ENCODE measurements at places on chromosomes 2 and 18.

DNA sequence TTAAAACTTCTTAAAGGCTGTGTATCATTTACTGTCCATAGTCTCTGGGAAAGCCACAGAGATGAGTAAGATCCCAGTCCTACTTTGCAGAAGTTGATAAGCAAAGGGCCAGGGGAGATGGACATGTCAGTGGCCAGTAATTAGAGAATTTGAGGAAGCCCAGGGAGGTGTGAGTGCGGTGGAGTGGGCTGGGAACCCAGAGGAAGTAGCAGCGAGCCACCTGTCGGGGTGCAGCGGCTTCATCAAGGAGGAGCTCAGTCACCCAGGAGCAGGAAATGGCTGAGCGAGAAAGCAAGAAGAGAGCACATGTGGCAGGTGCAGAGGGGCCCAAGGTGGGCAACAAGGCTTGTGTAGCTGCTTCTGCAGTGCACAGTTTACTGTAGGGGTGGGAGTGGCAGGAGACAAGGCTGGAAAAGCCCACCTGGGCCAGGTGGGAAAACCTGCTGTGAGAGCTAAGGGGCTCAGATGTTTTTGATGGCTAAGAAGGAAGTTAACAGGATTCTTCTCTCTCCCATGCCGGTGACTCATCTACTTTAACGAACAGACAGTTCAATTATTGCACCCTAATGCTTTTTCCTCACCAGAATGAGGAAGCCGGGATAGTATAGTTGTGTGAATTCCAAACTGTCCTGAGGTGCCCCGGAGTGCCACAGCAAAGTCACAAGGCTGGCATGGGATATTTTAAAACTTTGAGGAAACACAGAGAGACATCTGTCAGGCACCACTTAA is 34.8 kb upstream of the MGAT5 start:
- DNase-seq = no peak

DNA sequence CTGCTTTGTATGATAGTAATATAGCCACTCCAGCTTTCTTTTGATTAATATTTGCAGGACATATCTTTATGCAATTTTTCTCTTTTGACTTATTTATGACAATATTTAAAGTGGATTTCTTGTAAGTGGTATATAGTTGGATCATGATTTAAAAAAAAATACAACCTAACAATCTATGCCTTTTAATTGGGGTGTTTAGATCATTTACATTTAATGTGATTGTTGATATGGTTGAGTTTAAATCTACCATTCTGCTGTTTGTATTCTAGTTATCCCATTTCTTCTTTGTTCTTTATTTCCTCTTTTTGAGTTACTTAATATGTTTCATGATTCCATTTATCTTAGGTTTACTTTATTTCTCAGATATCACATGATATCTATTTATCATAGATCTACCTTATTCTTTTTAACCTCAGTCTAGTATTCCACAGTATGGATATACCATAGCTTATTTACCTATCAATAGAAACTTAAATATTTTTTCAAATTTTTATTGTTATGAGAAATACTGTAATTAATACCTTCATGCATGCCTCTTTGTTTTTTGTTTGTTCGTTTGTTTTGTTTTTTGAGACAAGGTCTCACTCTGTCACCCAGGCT is 19.3 kb upstream of the CIB4 start:
- no peak for DNase-seq

DNA sequence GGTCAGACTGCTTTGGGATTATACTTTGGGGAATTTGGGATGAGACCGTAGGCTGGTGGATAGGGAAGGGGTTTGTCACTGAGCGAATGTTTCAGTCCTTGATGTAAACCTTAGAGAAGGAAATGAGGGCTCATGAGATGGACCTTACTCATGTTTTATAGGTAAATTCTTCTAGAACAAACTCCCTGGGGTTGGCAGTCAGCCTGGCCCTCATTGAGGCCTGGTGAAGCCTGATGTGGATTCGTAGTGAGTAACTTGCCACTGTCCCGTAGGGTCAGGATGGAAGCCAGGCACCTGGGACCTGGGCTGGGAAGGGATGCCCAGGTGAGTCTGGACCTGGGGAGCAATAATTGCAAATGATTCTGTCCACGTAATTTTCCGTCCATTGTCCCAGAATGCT is 258.3 kb downstream of the LPIN1 start:
- no peak for DNase-seq

- no peak for DNase-seq
Measured at GRCh38 chr2:121349721-121350401, 64.9 kb upstream of the TFCP2L1 start.

GRCh38 chr2:237244178-237244577 is 158.5 kb downstream of the COPS8 start:
- DNase-seq = no peak

- DNase-seq = peak; percentile 96
Measured at GRCh38 chr2:210170446-210171303, 534 bp downstream of the KANSL1L start.

DNA sequence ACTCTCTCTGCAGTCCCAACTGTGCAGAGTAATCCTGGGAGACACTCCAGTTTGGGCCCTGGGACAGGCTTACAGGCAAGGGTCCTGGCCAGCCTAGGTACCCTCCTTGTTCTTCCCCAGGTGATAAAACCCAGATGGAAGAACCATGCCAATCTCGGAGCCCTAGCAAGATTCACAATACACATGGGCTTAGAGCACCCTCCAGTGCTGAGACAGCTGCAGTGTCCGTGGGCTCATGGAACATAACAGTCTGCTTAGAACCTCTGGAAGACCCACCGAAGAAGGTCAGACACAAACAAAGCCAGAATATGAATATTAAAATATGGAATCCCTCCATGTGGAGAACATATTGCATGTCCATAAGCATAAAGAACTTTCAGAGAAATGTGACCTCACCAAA is 568.1 kb downstream of the KCNJ3 start:
- no peak for DNase-seq

DNA sequence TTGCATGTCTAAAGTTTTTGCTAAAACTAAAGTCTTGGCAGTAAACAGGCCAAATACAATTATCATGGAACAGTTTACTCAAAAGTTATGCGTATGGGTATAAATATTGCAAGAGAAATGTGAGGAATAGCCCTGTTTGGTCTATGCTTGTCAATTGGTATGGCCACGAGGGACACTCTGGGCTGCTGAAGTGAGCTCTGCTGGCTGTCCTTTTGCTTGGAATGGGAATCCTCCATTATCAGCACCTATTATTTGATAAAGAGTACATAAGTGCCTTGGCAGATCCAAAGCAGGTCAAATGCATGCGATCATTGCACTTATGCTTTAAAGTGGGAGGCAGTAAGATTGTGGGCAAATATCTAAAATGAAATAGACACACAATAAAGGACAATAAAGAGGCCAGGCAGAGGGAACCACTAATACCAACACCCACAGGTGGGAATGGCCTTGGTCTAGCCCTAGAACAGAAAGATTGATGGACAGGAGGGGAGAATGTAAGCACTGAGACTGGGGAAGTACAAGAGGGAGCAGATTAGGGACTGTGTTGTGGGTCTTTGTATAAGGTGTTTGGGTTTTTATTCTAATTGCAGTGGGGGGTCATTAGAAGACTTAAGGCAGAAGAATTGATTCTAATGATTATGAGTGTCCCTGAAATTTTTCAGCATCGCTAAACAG is 60.0 kb upstream of the NOSTRIN start:
- no peak for DNase-seq

DNA sequence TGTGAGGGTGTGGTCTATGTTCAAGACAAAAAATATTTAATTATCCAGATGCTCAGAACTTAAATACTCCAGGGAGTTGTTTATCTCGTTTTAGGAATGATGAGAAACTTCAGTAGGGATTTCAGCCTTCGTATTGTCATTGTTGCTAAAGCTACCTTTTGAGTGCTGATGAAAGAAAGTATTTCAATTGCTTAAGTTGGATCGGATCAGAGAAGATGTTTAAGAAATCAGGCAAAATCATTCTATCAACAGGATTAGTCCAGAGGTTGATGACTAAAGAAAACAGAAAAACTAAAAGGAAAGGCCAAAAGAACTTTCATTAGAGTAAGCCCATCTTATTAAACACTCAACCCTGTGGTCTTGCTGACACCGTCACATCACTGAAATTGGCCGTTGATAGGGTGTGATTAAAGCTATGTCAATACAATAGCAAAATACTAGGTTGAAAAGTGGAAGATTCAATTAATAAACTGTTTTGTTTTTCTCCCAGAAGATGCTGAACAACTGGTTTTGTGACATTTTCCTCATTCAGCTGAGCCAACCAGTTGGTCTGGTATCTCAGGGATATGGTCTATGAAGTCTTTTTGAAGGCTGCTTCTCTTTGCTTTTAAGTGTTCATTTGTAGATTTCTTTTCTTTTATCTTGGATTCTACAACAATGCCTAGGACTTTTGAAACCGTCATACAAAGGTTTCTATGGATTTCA is 551.7 kb downstream of the SLC4A3 start:
- no peak for DNase-seq

GRCh38 chr2:233084488-233084887 is 24.3 kb downstream of the INPP5D start:
- no peak for DNase-seq

GRCh38 chr2:149561309-149561926 is 26.2 kb downstream of the MMADHC start:
- peak; percentile 68 for DNase-seq
